ENCODE measurements at places on chromosomes 12 and 14. TPM values are rescaled to one million over a fixed set of nuclear protein-coding genes. Genes with fewer than 3 reads are reported as not detected.

MDM2 gene
- total RNA-seq, result 125 TPM

CCDC197 gene
- 0.44 TPM for total RNA-seq

ARHGDIB gene
- 644 TPM for total RNA-seq

DNA sequence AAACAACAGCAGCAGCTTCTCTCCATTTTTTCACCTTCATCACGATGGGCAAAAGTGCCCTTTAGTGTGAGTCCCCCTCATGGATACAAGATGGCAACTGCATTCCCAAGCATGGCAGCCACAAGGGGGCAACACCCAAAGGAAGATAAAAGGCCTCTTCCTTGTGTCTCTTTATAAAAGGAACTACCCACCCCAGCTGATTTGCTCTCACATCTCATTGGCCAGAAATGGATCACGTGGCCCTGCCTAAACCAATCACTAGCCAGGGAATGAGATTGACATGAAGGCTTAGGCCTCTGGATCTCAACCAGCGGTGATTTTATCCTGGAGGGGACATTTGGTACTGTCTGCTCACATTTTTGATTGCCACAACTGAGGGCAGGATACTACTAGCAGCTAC, 21.9 kb upstream of the IFT81 start:
- peak; percentile 71 for DNase-seq

DNA sequence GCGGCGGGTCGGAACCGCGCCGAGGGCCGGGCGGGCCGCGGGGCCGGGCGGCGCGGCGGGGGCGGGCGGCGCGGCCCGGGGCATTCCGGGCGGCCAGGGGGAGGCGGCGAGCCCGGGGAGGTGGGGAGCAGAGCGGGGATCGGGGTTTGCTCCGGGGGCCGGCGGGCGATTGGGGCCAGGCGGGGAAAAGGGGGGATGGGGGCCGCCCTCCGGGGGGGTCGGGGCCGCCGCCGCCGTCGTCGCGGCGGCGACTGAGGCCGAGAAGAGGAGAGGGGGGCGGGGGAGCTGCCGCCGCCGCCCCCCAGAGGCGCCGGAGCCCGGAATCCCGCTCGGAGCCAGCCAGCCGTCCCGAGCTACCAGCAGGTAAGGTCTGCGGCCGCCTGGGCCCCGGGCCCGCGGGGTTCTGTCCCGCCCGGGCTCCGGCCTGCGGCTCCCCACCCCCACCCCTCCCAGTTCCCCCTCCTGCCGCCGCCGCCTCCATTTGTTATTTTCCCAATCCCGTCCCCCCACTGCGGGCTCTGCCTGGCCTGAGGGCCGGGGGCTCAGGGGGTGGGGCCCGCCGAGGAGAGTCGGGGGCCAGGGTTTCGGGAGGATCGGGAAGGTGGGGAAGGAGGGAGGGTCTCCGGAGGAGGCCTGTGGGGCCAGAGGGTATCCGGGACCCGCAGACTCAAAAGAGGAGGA, 403 bp downstream of the ATN1 start:
- no peak for DNase-seq

- no peak for DNase-seq
These were observed 2.3 kb downstream of the ACRBP start for GRCh38 chr12:6644903-6645302.

DNA sequence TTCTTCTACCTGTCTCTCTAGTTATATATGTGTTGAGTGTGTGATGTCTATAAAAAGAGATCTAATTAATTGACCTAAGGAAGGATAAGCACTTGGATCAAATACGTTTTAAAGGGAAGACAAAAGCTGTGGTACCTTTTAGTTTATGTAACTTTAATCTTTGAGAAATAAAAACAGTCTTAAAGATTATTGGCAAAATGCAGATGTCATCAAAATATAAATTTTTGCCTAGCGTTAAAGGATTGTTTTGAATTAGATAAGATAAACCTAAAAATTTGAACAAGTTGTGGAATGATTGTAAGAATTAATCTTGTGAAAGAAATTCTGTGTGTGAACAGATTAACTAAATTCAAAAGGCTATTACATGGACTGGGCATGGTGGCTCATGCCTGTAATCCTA, 42.9 kb downstream of the C12orf56 start:
- DNase-seq, result no peak

DNA sequence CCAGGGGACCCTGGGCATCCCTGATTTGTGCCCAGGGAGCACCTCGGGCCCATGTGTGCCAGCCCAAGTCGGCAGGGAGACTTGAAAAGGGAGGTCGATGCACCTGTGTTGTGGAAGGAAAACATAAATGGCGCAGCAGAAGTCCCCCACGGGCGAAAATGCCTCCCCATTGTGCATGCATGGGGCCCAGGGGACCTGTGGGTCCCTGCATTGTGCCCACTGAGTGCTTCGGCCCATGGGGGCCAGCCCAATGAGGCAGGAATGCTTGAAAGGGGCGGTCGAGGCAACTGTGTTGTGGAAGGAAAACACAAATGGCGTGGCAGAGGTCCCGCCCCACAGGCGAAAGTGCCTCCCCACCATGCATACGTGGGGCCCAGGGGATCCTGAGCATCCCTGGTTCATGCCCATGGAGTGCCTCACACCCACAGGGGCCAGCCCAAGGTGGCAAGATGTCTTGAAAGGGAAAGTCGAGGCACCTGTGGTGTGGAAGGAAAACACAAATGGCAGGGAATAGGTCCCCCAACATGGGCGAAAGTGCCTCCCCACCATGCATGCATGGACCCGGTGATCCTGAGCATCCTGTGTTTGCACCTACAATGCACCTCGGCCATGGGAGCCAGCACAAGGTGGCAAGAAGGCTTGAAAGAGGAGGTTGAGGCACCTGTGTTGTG, 368.0 kb downstream of the ALG10 start:
- DNase-seq, result no peak

DNA sequence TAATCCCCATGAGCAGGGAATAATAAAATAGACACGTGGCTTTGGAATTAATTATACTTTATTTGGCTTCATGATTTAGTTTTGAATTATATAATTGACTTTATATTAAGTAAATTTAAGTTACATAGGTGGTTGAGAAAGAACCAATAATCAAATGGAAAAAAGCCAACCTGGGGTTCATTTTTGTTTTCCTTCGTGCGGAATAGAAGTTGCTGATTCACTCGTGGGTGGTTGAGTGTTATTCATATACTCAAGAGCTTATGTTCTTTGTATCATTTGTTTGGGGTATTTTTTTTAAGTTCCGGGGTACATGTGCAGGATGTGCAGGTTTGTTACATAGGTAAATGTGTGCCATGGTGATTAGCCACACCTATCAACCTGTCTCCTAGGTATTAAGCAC, 58.0 kb downstream of the ZNF664 start:
- no peak for DNase-seq

GRCh38 chr14:20612403-20612802, 21.2 kb upstream of the RNASE12 start:
- no peak for DNase-seq

DNA sequence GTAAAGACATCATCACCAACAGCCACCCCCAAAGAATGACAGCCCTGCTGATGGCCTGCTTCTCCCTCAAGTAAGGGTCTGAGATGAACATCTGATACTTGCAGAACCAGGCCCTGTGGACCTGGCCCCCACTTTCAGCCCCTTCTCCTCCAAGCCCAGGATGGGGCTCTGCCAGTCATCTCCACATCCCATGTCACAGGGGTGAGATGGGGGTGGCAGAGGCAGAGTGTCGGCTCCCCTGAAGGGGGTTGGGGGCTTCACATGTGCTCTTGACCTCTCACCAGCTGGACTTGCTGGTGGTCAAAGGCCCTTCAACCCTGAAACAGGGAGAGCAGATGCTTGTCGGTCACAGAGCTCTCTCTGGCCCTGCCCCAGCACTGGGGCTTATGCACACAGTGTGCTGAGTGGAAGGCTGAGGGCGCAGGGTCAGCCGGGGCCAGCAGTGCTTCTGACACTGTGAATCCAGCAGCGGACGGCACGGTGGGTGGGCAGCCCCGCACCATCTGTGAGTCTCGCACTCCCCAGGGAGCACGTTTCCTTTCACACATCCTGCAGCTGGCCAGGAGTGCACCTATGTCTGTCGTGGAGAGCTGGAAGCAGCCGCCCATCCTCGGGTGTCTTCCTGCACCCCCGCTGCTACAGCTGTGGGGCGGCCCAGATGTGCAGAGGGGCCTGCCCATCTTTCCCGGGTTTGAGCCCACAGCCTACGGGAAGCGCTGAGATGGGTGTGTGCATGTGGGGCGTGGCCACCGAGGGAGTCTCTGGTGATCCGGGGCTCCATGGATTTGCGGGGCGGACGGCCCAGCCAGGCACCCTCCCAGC, 94.3 kb downstream of the ADGRD1 start:
- DNase-seq, result no peak

DNA sequence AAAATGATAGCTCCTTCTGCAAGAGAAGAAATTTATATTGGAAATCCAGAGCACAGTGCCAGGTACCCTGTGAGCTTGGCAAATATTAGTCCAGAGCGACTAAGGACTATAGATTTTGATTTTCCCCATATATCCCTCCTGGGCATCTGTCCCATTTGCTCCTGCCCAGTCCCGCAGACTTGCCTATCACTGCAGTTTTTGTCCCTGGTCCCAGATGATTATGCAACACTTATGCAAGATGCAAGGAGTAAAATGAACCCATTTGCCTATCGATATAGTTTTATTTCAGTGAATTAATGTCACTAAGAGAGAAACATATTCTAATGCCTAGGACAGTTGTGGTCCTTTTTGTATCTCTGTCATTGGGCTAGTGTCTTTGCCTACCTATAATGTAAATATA, 215.9 kb upstream of the BMP4 start:
- no peak for DNase-seq

GRCh38 chr14:24984846-24985589, 64.9 kb downstream of the STXBP6 start:
- DNase-seq, result no peak

DNA sequence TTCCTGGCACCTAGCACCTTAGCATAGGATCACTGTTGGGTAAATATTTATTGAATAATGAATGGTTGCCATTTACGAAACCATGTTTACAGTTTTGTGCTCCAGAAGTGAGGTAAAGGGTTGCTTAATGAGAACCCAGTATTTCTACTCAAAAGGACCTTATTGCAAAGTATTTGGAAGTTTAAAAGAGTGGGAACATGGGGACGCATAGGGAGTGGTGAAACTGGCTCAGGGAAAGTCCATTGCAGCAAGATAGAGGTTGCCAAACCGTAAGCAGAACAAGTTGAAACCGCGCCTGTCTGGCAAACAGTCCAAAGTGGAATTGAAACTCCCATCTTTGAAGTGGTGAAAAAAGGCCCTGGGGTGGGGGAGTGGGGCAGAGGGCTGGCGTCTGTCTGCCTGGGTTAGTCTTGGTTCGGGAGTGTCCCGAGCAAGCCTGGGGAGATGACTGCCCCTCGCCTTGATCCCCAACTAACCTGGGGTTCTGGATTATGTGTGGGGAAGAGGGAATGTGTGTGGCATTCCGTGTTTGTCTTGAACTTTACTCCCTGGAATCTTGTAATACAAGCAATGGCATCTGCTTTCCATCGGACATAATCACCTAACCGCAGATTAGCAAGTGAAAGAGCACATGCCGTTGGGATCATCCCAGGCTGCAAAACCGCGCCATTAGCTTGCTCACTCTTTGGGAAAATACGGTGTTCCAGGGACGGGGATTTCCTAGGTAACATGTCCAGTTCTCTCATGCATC, 7.2 kb downstream of the ALDH2 start:
- no peak for DNase-seq

- no peak for DNase-seq
These were observed 366.8 kb downstream of the VRK1 start for GRCh38 chr14:97164021-97164420.

DNA sequence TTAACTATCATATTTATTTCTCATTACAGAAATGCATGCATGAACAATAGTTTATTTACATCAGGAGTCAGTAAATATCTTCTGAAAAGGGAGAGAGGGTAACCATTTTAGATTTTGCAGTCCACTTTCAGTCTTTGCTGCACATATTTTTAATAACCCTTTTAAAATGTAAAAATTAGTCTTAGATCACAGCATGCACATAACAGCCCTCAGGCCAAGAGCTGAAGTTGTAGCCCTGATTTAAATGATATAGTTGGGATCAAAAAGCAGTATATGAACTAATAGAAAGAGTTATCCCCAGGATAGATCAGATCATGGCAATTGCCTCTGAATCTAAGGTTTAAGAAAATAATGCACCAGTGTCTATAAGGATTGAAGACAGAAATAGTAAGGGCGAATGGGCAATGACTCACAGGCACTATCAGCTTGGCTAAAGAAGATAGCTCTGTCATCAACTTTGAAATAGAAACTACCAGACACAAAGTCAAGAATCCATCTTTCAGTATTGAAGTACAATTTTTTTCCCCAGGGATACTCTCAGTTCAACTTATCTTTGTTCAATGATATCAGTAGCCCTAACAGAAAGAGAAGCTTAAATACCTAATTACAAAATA, 13.1 kb upstream of the CLEC7A start:
- no peak for DNase-seq

DNA sequence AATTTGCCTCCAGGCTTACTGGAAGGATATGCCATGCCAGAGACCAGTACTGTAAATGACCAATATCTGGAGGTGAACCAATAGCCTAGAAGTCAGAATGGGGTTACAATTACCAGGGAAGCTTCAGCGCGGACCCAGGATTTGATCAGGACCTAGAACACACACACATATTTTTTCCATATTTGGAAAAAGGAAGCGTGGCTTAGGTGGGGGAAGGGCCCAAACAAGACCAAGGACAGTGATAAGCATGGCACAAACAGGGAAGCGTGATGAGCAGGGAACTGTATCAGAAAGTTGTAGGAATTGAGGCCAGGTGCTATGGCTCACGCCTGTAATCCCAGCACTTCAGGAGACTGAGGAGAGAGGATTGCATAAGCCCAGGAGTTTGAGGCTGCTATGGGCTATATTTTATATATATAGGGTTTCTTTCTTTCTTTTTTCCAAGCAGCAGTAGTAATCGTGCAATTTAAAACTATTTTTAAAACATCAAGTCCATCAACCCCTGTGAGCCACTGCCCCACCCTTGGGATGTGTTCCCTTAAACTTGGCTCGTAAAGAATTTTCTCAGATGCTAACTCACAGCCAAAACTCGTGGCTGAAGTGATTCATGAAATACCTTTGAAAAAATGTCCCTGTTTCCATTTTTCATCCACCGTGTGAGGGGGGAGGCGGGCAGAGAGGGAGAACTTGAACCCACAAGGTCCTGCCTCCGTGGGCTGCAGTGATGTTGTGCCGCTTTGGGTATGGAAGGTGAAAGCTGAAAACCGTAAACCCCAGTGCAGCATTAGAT, 16.7 kb downstream of the HRK start:
- DNase-seq, result no peak

DNA sequence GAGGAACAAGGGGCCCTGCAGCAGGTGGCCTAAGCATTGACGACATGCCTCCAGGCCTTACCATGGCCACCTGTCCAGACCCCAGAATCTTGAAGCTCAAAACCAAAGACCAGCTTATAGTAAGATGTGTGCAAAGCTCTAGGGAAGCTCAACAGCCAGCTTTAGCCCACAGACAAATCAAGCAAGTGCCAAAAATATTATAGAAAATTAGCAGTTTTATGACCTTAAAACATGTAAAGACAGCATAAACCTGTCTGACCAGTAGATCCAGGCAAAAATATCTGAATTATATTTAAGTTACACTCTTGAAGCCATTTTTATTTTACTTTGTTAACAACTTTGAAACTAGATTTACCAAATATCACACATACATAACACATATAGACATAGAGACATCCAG, 90.6 kb downstream of the TXNDC16 start:
- DNase-seq, result no peak

Data from activated CD4-positive, alpha-beta memory T cell treated with anti-CD3 and anti-CD28 coated beads for 36 hours (primary cell).